ENCODE measurements at places on chromosomes 16 and 17. TPM values are rescaled to one million over a fixed set of nuclear protein-coding genes. Genes with fewer than 3 reads are reported as not detected.

- no peak for DNase-seq
These were observed 102.3 kb upstream of the C17orf78 start for GRCh38 chr17:37273409-37274051.

Gene HES7
- total RNA-seq = not detected

Gene ARHGDIG
- total RNA-seq = 2.5 TPM

- DNase-seq = no peak
These were observed 1027.5 kb downstream of the CDH11 start for GRCh38 chr16:64094181-64094965.

DNA sequence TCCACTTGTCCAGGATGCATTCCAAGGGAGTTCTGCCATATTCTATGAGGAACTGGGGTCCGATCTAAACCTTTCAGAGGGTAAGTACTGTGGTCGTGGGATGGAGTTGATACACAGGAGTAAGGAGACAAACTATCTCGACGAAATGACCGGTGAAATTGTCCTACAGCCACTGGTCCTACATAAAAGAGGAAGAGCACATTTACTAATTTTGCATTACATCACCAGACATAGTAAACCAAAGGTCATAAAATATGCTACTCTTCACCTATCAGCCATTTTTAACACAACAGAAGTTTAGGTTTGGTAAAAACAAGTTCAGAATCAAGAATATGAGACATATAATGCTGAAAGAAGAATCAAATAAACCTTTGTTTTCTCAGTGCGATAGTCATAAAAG, 8.1 kb downstream of the HSF5 start:
- no peak for DNase-seq

Gene TEPSIN
- 45.7 TPM for total RNA-seq

GRCh38 chr17:53516636-53517035, 306.1 kb upstream of the KIF2B start:
- DNase-seq = no peak

GRCh38 chr17:2853283-2854142, 57.3 kb downstream of the RAP1GAP2 start:
- peak; percentile 74 for DNase-seq

Gene PRAC2
- not detected for total RNA-seq

DNA sequence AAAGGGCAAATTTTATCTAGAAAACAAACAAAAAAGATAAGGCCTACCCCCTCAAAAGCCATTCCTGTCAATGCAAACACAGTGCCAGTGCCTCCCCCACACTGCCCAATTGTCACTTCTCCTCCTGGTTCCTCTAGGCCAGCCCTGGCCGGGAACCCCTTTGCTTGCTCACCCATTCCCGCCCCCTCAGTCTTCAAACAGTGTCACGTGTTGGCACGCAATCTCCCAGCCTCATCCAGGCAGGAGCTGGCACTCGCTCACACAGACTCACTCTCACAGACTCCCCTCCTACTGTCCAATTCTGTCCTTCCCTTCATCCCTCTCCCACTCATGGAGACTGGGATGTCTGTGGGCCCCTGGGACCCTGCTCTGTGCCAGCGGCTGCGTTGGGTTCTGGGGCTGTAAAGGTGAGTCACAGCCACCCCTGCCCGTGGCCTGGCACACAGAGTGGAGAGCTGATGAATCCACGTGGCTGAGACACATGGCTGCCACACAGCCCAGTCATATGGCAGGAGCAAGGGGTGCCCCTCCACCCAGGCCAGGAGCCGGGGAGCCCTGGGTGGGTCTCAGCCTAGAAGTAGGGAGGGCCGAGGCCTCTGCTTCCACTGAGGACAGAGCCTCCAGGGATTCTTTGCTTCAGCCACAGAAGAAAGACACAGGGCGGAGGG, 54.8 kb downstream of the VAC14 start:
- DNase-seq = no peak

GRCh38 chr17:57636274-57636673, 108.8 kb downstream of the CCDC182 start:
- DNase-seq = no peak

DNA sequence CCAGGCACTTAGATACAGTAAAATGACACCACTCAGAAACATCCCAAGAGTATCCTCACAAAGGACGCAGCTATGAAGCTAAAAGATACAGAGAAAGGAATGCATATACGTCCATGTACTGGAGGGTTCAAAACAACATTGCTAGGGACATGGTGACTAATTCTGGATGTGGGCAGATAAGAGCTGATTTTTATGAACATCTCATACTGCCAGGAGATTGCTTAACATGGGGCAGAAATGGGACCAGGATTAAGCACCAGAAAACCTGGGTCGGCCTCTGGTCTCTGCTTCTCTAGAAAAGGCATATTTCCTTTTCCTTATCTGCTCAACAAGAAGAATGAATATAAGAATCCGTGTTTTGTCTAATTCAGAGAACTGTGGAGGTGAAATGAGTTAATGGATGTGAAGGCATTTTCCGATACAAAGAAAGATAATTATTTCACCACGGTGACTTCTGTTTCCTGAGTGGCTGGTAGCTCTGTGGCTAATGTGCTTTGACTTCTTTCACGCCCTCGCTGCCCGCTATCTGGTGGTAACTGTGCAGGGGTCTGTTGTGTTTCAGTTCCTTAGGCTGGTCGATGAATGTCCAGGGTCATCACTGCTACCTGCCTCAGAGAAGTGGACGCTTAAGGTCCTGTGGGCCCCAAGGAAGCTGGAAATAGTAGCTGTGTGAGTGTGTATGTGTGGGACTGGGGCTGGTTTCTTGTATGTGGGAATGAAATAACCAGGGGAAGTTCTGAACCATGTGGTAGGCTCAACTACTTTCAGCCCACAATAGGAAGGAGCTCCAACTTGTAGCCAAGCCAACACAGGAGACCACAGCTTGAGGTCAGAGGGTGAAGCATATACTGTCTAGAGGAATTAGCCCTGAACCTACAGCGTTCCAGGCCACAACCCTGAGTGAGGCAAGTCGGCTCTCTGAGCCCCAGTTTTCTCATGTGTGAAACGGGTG, 15.8 kb upstream of the CCL5 start:
- DNase-seq = no peak

GRCh38 chr16:87203060-87203656, 114.0 kb downstream of the C16orf95 start:
- DNase-seq = no peak

Gene EFCAB5
- 0.43 TPM for total RNA-seq

DNA sequence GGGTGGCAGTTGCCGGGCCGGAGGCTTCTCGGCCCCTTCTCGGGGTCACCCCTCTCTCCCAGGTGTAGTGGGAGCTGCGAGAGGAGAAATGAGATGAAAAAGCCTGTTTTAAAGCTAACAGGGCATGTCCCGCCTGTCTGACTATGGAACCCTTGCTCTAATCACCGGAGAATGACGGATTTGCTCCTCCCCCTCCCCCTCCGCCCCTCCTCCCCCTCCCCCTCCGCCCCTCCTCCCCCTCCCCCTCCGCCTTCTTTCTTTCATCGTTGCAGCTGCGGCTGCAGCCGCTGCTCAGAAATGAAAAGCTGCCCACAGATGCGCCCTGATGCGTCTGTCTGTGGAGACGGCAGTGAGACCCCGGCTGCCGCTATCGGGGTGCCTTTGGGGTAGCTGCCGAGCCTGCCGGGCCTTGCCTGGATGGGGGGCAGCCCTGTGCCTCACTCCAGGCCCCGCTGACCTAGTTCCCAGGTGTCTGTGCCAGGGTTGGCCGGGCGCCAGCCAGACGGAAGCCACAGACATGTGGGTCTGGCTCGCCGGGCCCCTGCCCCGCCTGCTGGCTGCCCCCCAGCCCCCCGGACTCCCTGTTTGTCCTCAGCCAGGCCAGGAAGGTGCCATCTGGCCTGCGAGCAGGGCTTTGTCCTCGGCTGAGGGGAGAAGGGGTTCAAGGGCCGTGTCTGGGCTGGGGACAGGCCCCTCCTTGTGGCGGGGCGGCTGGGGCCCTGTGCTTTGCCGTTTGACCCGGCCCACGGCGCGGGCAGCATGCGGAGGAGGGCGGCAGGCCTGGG, 37.7 kb downstream of the GINS2 start:
- no peak for DNase-seq

DNA sequence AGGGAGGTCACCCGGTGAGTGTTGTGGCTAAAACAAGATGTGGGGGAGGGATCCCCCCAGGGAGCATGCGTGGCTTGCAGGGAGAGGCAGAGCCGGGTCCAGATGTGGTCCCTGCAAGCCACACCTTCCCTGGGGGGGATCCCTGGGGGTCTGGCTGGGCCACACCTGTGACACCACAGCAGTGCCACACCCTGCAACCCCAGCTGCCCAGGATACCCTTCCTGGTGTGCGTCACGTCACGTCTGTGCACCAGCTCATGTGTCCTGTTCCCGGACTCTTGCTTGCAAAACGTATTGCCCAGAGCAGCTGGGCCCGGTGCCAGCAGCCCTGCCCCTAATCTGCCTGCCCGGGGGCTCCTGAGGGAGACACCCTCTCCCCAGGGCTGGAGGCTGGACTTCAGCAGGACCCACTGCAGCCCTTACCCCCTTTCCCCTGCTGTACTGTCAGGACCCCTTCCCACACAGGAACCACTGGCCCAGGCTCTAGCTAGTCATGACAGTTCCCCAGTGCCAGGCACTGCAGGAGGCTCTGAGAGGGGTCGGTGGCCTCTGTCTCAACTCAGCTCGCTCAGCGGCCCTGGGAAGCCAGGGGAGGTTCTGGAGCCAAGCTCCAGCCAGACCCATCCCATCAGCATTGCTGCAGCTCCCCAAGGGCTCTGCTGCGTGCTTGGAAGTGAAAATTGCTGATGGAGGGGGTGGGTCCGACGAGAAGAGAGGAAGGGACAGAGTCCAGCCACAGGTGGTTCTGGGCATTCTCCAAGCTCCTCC, 25.8 kb upstream of the ACSF3 start:
- no peak for DNase-seq

DNA sequence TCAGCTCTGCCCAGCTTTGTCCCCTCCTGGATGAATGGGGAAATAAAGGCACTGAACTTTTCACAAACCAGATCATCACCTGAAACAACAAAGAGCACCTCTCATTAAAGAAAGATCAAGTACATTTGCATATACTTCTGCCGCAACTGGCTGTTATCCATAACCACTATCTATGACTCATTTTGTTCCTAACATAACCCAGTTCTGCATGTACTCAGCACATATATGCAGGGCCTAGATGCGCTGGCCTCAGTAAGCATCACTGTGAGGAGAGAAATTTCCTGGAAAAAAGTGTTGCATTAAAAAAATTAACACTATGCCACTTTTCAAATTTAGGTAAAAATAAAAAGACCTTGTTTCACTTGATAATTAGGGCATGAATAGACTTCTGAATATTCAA, 1718.4 kb downstream of the TP53TG3F start:
- DNase-seq = no peak

GRCh38 chr17:39164675-39165143, 1.3 kb downstream of the ARL5C start:
- DNase-seq = peak; percentile 83

Gene CCDC40
- total RNA-seq = 8.5 TPM

Measured in type B pancreatic cell (in vitro differentiated cells).